PC-9 (cell line): ENCODE measurements at places on chromosomes 3 and 15. TPM values are rescaled to one million over a fixed set of nuclear protein-coding genes. Genes with fewer than 3 reads are reported as not detected.

The CHL1 gene
- not detected in 2 replicates for total RNA-seq

The LDHAL6B gene
- not detected in 2 replicates for total RNA-seq

The SEMA4B gene
- total RNA-seq: 63.6 and 70.7 TPM in 2 replicates

DNA sequence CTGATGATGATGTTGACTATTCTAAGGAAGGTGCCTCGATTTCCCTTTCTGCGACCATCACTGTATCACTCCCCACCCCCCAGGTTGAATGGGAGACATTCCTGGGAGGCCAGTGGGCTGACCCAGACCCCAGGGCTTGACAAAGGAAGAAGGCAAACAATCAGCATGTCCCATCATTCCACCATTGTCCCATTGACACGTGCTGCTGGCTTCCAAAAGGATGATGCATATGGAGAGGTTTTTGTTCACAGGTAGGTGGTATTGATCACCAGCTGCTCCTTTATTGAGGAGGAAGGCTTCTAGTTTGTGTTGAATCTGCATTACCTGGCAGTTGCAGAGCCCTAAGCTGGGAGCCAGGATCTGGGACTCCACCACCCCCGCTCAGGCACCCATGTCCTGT is 30.4 kb downstream of the RASGRF1 start:
- no peaks in the 10 kb centered on the region for H3K4me1 ChIP-seq
- no peaks in the 10 kb centered on the region for H3K36me3 ChIP-seq
- no peak overlapping the region for H3K4me3 ChIP-seq
- no peak overlapping the region for H3K27ac ChIP-seq

GRCh38 chr3:53236112-53236841 is 19.5 kb downstream of the TKT start:
- peak; percentile 72 for DNase-seq
- H3K4me3 ChIP-seq: no peak overlapping the region
- H3K27me3 ChIP-seq: no peaks in the 10 kb centered on the region
- peaks cover 79% of the 10 kb centered on the region for H3K36me3 ChIP-seq

DNA sequence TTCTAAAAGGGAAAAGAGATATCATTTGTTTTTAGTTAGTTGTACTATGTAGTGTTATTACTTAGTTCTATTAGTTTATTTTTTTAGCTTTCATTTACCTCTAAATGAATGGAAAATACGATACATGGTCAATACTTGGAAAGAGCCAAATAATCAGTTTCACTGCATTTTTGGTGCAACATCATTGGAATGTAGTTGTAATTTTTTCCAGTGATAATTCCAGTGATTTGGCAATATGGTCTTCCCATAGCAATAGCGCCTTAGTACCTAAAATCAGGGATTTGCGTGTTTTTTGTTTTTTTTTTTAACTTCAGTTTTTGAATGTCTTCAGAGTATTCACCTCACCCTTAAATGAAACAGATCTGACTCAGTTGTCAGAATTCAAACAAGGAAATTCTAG is 41.8 kb downstream of the RAB8B start:
- no peaks in the 10 kb centered on the region for H3K27me3 ChIP-seq
- H3K4me3 ChIP-seq: no peak overlapping the region
- no peak overlapping the region for H3K27ac ChIP-seq

- H3K27me3 ChIP-seq: no peaks in the 10 kb centered on the region
- 0 out of 2 replicates have a peak, but pooled peaks cover 7% of the 10 kb centered on the region for H3K36me3 ChIP-seq
- no peak overlapping the region for H3K27ac ChIP-seq
- DNase-seq: no peak
- no peak overlapping the region for H3K4me3 ChIP-seq
These were observed 3.1 kb downstream of the AP4E1 start for GRCh38 chr15:50911621-50912020.

The CYP1A2 gene
- not detected in 2 replicates for total RNA-seq

GRCh38 chr15:29740692-29741311 is 81.5 kb downstream of the TJP1 start:
- H3K36me3 ChIP-seq: no peaks in the 10 kb centered on the region
- no peaks in the 10 kb centered on the region for H3K27me3 ChIP-seq
- H3K4me3 ChIP-seq: no peak overlapping the region
- H3K4me1 ChIP-seq: peaks cover 25% of the 10 kb centered on the region

DNA sequence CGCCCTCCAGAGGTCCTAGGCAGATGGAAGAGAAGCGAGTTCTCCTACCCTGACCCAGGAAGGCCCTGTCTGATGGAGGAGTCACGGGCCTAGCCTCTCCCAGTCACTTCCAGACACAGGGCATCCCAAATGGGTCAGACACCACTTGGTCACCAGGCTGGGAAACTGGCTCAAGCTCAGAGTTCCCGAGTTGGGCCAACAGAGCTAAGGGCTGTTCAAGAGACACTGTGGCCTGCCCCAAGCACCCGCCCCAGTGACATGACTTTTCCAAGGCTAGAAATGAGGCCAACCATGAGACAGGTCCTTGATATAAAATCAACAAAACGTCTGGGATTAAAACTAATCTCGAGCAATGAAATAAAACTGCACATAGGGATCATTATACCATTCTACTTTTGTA is 113.8 kb downstream of the IQSEC1 start:
- H3K4me1 ChIP-seq: no peaks in the 10 kb centered on the region; the same call in 1 of the 2 replicates
- H3K27ac ChIP-seq: no peak overlapping the region
- DNase-seq: no peak
- no peaks in the 10 kb centered on the region for H3K36me3 ChIP-seq

The CKMT1B gene
- 1.6 TPM in 1 of 2 replicates, not detected in the other for total RNA-seq

- no peak overlapping the region for H3K27ac ChIP-seq
- H3K4me1 ChIP-seq: no peaks in the 10 kb centered on the region
- no peaks in the 10 kb centered on the region for H3K36me3 ChIP-seq
- no peak for DNase-seq
- peaks cover 36% of the 10 kb centered on the region for H3K27me3 ChIP-seq
- no peak overlapping the region for H3K4me3 ChIP-seq
These were observed 113.6 kb downstream of the POLR2M start for GRCh38 chr15:57820119-57820518.

The SMCO1 gene
- not detected in 2 replicates for total RNA-seq

GRCh38 chr3:138254216-138254615 is 67.1 kb downstream of the ARMC8 start:
- DNase-seq: no peak
- H3K4me3 ChIP-seq: no peak overlapping the region
- H3K4me1 ChIP-seq: no peaks in the 10 kb centered on the region
- H3K36me3 ChIP-seq: no peaks in the 10 kb centered on the region
- H3K27me3 ChIP-seq: no peaks in the 10 kb centered on the region
- no peak overlapping the region for H3K27ac ChIP-seq

The NEDD4 gene
- 17.8 and 24.5 TPM in 2 replicates for total RNA-seq

DNA sequence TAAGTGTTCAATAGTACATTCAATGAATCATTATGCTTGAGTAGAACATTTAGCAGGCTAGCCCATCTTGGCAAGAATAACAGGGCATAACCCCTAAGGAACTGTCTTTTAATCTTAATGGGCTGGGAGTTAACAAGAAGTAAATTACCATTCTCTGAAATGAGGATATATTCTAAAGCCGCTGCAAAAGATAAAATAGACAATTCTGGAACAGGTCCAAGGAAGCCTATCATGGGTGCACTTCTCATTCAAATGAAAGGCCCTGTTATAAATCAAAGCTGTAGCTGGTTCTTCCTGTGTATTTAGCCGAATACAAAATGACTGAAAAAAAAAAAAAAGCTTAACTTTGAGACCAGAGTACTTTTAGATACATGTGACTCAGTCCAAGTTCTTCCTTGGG is 15.6 kb downstream of the MTHFS start:
- H3K4me1 ChIP-seq: no peaks in the 10 kb centered on the region
- DNase-seq: no peak
- no peak overlapping the region for H3K27ac ChIP-seq
- H3K36me3 ChIP-seq: peaks cover 65% of the 10 kb centered on the region
- H3K4me3 ChIP-seq: no peak overlapping the region

The KCNMB2 gene
- not detected in 2 replicates for total RNA-seq

- H3K27me3 ChIP-seq: no peaks in the 10 kb centered on the region
- H3K4me1 ChIP-seq: no peaks in the 10 kb centered on the region
- H3K27ac ChIP-seq: no peak overlapping the region
- DNase-seq: no peak
These were observed 237.2 kb upstream of the ADAMTS9 start for GRCh38 chr3:64924961-64925360.

DNA sequence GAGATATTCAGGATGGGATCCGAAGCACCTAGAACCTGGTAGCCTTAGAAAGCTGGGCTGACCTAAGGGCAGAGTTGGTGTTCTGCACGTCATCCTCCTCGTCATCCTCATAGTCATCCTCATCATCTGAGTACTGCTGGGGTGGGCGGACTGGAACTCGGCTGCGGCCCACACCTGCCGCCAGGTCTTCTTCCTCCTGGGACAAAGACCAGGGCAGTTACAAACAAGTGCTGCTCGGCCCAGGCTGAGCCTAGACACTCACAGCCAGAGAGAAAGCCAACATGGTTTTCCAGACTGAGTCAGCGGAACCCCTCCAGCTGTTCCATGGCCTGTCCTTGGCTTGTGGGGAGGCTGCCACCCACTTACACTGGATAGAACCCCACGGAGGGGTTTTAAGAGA is 40.5 kb downstream of the SEMA3G start:
- H3K4me1 ChIP-seq: no peaks in the 10 kb centered on the region
- no peak for DNase-seq
- H3K27ac ChIP-seq: no peak overlapping the region
- H3K36me3 ChIP-seq: peaks cover 3% of the 10 kb centered on the region; the same call in 1 of the 2 replicates
- no peak overlapping the region for H3K4me3 ChIP-seq
- H3K27me3 ChIP-seq: no peaks in the 10 kb centered on the region

GRCh38 chr3:135915206-135915605 is 50.3 kb upstream of the PPP2R3A start:
- no peak for DNase-seq
- H3K36me3 ChIP-seq: no peaks in the 10 kb centered on the region
- H3K27me3 ChIP-seq: no peaks in the 10 kb centered on the region
- no peaks in the 10 kb centered on the region for H3K4me1 ChIP-seq
- no peak overlapping the region for H3K4me3 ChIP-seq

The FHIT gene
- 7.6 and 9.8 TPM in 2 replicates for total RNA-seq

- DNase-seq: no peak
- H3K4me3 ChIP-seq: no peak overlapping the region
- H3K4me1 ChIP-seq: no peaks in the 10 kb centered on the region
- H3K27ac ChIP-seq: no peak overlapping the region
- H3K27me3 ChIP-seq: no peaks in the 10 kb centered on the region
These were observed 921.3 kb downstream of the TUSC7 start for GRCh38 chr3:117630885-117631284.

GRCh38 chr3:57031631-57032541 is 28.6 kb upstream of the SPATA12 start:
- DNase-seq: no peak
- H3K36me3 ChIP-seq: 0 out of 2 replicates have a peak, but pooled peaks cover 5% of the 10 kb centered on the region
- H3K4me1 ChIP-seq: no peaks in the 10 kb centered on the region

The PLS1 gene
- 50.4 and 53.8 TPM in 2 replicates for total RNA-seq

GRCh38 chr3:101836652-101837598 is 12.4 kb upstream of the NFKBIZ start:
- no peak for DNase-seq
- H3K4me1 ChIP-seq: no peaks in the 10 kb centered on the region
- H3K36me3 ChIP-seq: no peaks in the 10 kb centered on the region
- no peak overlapping the region for H3K4me3 ChIP-seq

The PPM1L gene
- total RNA-seq: 5.0 and 5.1 TPM in 2 replicates

- no peak for DNase-seq
- H3K4me1 ChIP-seq: peaks cover 15% of the 10 kb centered on the region
- peaks cover 34% of the 10 kb centered on the region for H3K36me3 ChIP-seq
- no peaks in the 10 kb centered on the region for H3K27me3 ChIP-seq
These were observed 11.4 kb downstream of the CPOX start for GRCh38 chr3:98582042-98582441.

DNA sequence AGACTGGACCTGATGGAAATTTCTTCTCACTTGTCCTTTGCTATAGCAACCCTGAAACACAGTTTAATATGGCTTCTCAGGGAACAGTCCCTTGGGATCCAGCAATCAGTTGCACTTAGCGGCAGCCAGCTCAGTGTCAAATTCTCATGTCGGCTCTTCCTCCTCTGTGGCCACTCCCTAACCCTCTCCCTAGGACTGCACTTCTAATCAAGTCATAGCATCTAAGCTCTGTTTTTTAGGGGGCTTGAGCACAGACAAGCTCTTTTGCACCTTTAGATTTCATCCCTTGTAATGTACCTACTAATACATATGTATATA is 250.5 kb upstream of the TLE3 start:
- no peaks in the 10 kb centered on the region for H3K4me1 ChIP-seq
- no peaks in the 10 kb centered on the region for H3K27me3 ChIP-seq
- H3K36me3 ChIP-seq: no peaks in the 10 kb centered on the region
- no peak for DNase-seq
- no peak overlapping the region for H3K4me3 ChIP-seq

The TRH gene
- not detected in 2 replicates for total RNA-seq

- H3K27me3 ChIP-seq: no peaks in the 10 kb centered on the region
- H3K4me3 ChIP-seq: no peak overlapping the region
- no peaks in the 10 kb centered on the region for H3K36me3 ChIP-seq
- H3K4me1 ChIP-seq: peaks cover 6% of the 10 kb centered on the region; the same call in 1 of the 2 replicates
- no peak for DNase-seq
These were observed 163.2 kb upstream of the LMCD1 start for GRCh38 chr3:8338424-8338823.

DNA sequence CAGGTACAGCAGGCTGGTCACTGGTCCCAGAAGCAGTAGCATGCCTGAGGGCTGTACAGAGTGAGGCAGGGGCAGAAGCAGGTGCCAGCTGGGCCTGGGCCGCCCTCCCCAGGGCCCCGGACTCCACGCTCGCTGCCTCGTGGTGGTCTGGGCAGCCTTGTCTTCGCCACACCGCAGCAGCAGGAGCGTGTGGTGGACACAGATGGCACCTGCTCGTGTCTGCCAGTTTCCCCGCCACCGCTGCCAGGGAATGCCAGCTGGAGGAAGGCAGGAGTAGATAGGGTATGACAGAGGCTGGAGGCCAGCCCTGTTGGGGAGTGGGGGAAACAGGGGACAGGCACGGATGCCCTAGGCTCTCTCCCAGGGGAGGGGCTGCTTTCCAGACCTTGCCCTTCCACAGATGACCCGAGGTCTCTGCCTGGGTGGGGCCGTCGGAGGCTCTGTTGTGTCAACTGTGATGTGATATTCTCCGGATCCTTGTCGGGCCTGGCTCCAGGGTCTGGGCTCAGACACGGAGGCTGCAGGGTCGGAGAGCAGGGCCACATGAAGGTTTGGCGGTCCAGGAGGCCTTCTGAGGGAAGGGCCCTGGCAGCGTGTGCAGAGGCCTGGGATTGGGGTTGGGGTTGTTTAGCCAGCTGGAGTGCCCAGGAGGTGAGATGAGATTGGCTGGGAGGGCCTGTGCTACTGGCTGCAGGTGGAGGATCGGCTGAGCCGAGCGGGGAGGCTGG is 33.6 kb downstream of the GOLGA6L10 start:
- no peaks in the 10 kb centered on the region for H3K4me1 ChIP-seq
- no peak for DNase-seq
- no peaks in the 10 kb centered on the region for H3K36me3 ChIP-seq
